ENCODE measurements at places on chromosomes 7 and 10.

GRCh38 chr10:7354330-7355047 is 56.3 kb downstream of the SFMBT2 start:
- DNase-seq = no peak

DNA sequence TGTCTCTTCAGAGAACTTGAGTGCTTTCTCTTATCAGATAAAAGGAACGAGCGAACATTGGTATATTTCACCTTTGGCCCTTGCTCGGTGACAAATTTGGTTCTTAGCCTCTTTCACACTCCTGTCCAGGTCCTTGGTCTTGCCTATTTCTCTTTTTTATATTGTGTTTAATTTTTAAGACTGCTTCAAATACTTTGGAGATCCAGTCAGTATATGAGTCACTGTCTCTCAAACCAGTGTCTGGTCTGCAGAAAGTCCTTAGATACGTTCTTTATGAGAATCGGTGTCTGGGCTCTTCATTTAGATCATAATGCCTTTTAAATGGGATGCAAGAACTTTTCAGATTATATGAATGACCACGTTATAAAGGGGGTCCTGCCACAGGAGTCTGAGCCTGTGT is 55.0 kb downstream of the PIK3AP1 start:
- DNase-seq = no peak

GRCh38 chr10:47056247-47056510 is 145.0 kb downstream of the PTPN20 start:
- no peak for DNase-seq

DNA sequence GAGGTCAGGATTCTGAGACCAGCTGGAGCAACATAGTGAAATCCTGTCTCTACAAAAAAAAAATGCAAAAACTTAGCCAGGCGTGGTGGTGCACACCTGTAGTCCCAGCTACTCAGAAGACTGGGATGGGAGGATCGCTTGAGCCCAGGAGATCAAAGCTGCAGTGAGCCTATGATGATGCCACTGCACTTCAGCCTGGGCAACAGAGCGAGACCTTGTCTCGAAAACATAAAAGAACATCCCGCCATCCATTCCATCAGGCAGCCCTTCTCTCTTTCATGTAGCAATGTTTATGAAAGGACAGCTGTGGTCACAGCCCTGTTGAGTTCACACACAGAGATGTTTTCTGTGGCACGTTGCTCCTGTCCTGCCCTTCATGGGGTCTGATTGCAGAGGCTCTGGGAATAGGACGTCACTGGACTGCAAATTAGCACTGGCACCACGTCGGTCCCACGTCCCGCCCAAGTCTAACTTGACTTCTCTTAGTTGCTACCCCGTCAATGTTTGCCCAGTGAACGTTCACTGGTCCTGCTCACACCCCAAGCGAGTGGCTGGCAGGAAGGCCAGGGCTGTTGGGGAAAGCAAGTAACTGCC is 64.5 kb upstream of the MYL10 start:
- no peak for DNase-seq

GRCh38 chr10:119498889-119499676 is 43.4 kb downstream of the RGS10 start:
- DNase-seq = no peak
